Amniotic stem cell (primary cell): ENCODE measurements at places on chromosomes 3 and 15.
A peak's percentile ranks its signal among the peaks of the same experiment; 100 is the strongest.

DNA sequence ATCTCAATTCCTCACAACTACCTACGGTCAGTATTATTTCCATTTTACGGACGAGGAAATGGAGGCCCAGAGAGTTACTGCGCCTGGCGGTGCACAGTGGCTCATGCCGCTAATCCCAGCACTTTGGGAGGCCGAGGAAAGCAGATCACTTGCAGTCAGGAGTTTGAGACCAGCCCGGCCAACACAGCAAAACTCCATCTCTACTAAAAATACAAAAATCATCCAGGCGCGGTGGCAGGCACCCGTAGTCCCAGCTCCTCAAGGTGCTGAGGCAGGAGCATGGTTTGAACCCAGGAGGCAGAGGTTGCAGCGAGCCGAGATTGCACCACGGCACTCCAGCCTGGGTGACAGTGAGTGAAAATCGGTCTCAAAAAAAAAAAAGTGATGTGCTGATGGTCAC is 187.3 kb downstream of the XXYLT1 start:
- no peak for DNase-seq

GRCh38 chr15:72272213-72272996 is at the start of gene PARP6:
PARP6 (minus strand) TSS chr15:72272554; CDS start chr15:72267477, 5,077 bp downstream.
- peak; percentile 88 for DNase-seq

GRCh38 chr3:121581691-121582090 is 11.5 kb upstream of the FBXO40 start:
- no peak for DNase-seq

- peak; percentile 33 for DNase-seq
Observed at GRCh38 chr3:127652246-127652995, 20.3 kb upstream of the ABTB1 start.

DNA sequence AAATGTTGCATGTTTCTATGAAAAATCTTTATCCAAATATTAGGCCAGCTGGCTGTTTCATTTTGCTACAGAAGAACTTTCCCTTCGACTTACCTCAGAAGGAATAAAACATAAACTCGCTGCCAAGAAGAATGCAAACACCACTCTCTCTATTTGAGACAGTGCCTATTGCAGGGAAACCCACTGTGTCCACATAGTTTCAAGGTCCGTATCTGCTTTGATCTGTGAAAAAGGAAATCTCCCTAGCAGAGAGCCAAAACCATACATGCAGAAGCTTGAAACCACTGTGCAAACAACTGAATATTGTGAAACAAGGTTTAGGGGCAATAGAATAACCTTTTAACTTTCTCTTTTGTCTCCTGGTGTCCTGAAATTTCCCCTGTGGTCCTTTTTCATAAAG is 35.0 kb upstream of the CAPN7 start:
- DNase-seq = no peak

- DNase-seq = no peak
Observed at GRCh38 chr3:169676925-169677537, 13.5 kb upstream of the MECOM start.

DNA sequence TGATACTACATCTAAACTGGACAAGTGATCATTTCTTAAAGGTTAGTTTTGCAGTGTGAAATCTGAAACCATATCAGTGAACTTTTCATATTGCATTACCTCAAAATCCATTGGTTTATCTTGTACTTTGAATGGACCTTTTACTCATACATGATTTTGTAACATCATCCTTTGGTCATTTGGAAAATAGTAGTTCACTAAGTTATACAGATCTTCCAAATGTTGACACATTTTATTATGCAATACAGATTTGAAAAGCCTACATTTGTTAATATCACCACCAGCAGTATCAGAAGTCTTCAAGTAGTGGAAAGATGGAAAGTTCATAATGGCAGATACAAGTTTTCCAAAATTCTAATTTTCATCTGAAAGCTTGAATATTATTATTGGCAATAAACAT is 64.0 kb upstream of the CDV3 start:
- DNase-seq = no peak

DNA sequence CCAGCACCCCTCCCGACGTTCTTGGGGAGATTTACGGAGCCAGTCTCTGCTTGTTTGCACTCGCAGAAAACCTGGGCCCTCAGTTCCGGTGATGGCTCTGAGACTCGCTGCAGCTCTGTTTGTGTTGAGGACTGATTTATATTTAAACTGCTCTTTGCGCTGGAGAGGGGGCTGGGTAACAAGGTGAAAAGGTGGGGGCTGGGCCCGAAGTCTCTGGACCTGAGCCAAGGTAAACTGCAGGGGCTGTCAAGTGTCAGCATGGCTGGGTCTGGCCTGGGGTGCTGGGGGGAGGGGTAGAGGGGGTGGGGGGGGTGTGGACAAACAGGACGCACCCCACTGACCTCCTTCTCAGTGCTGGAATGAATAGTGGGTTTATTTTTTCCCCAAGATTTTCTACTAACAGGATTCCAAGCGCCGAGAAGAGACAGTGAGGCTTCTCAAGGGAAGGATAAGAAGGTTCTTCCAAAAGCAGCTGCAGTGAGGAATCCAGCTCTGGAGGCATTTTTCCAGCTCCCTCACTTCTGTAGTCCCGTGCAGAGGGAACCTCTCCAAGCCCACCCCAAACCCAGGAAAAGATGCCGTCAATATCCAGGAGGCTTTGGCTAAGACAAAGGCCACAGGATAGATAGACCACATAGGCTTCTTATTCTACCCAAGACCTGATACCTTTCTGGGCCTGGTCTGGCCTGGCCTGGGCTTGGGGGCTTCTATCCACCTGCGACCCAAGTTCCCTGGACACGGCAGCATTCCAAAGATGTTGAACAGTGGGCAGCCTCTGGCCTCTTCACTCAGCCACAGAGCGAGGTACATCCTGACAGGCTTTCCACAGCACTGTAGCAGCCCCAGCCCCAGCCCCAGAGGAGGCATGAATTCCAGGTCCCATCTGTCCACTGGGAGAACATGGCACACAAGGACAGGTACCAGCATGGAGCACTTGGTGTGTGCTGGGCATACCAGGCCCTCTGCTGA is 938 bp upstream of the SLCO2A1 start:
- no peak for DNase-seq

- no peak for DNase-seq
Observed at GRCh38 chr3:72309661-72310418, 524.9 kb upstream of the PROK2 start.

GRCh38 chr15:89654301-89654761 is 936 bp downstream of the KIF7 start:
- no peak for DNase-seq

- peak; percentile 50 for DNase-seq
Observed at GRCh38 chr3:179801263-179801662, 148.4 kb downstream of the USP13 start.

- DNase-seq = no peak
Observed at GRCh38 chr3:115233021-115233420, 85.9 kb upstream of the ZBTB20 start.

GRCh38 chr15:57253500-57253899 is 122.8 kb upstream of the CGNL1 start:
- no peak for DNase-seq

- no peak for DNase-seq
Observed at GRCh38 chr15:99526671-99527070, 39.1 kb upstream of the MEF2A start.

GRCh38 chr15:95293456-95294031 is 1037.0 kb upstream of the NR2F2 start:
- no peak for DNase-seq

DNA sequence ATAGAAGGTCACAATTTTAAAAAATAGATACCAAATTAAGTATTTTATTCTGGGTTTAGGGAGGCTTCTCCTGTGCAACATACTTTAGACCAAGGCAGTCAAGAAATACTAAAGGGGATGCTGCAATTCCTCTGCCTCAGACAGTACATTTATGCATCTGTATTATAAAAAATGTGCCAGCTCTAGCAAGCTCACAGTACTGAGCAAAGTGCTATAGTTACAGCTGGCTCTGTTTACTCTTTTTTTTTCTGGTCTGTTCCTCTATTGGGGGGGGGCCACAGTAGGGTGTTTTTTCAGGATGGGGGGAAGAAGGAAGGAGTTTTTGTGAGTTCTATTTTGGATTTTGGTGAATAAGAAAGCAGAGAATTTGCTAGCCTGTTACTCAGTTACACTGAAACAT is 185.0 kb downstream of the TIGIT start:
- no peak for DNase-seq

DNA sequence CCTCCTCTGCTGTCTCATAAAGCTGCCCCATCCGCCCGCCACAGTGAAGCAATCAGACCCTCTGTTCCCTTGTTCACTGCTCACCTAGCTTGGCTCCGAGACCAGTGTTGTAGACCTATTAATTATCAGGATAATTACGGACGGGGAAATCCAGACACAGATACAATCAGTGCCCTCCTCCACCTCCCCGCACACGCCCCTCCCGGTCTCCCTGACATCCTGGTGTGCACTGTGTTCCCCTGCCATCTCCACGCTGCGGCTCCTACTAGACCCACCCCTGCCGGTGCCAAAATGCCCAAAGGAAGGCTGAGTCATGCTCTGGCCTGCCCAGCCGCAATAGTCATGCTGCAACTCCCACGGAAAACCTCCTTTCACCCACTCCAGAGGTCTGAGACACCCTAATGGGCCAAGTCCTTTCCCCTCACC is 277.3 kb upstream of the TLE3 start:
- no peak for DNase-seq

DNA sequence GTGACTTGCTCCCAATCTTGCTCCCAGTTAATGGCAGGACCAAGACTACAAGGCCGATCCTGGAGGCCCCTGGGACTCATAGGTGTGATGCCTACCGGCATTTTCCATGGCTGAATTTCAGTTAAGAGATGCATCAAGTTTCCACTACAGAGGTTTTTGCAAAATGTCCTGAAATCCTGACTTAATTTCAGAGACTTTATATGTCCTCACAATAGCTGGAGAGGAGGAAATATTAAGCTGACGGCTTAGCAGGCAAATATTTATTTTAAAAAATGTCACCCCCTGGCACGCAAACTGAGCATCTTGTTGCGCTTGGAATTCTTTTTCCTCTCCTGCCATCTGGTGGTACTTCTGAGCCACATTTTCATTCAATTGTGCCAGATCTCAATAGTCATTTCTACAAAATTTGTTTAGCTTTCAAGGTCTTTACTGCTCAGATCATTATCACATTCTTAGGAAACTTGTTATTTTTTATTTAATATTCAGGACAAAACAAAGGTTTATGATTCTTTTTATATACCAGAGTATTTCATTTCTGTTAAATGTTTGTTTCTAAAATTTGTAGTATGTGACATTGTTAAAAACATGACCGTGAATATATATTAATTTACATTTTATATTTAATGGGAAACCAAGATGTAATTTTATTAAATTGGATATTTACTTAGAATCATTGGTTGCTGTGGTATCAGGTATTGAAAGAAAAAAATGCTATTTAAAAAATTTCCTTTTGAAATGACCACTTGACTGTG is 189.2 kb upstream of the THRB start:
- DNase-seq = peak; percentile 44

DNA sequence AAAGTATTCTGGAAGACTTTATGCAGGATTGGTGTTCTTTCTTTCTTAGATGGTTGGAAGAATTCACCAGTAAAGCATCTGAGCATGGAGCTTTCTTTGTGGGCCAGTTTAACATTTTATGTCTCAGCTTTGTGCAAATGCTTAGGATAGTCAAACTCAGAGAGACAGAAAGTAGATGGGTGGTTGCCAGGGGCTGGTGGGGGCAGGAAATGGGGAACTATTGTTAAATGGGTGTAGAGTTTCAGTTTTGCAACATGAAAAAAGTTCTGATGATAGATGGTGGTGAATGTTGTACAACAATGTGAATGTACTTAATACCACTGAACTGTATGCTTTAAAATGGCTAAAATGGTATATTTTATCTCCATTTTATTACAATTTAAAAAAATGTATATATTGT is 24.8 kb downstream of the SPCS1 start:
- no peak for DNase-seq

DNA sequence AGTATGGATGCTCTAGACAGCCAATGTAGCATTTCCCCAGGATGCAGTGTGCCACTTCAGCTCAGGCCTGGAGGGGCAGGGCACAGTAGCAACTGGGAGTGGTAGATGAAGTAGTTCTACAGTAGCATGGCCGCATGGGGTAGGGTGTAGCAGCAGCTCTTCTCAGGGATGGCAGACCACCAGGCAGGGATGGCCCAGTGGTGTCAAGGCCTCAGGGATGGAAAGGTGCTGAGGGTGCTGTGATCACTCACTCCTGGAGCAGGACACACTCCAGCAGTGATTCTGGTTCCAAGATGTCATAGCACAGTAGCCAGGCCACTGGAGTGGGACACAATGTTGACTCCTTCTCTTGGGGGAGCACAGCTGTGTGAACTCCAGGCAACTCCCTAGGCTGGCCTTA is 210.9 kb upstream of the LYSMD4 start:
- DNase-seq = no peak

DNA sequence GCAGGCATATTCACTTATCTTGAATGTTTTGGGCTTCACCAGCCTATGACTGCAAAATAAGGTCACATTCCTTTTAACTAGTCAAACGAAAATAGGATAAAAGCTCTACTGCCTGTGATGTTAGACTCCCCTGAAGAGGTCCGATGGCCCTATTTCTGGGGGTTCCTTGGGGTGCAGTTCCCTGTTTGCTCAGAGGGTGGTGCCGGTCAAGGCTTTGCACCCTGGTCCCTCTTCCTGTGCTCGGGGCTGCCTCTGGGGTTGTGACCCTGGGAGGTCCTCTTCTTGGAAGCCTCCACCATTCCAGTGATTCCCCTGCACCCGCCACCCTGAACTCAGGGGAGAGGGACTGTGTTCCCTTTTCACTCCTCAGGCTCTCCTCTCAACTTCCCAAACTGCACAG is 86.7 kb upstream of the ANKRD34C start:
- DNase-seq = no peak
